Activated CD4-positive, alpha-beta T cell treated with anti-CD3 and anti-CD28 coated beads for 24 hours (primary cell): ENCODE measurements at places on chromosomes 4 and X.

DNA sequence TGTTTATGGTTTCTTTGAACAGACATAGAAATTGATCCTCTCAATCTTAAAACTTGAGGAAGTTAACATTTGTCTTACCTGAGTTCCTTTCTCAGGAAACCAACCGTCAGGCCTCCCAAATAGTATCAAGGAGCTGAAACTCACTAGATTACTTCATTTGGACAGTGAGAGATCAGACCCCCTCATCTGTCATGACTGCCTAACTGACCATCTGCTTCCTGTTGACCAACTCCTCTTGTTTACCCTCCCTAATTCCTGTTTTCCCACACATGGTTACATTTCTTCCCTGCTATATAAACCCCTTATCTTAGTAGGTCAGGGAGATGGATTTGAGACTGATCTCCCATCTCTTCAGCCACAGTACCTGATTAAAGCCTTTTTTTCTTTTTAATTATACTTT is 46.2 kb upstream of the NMU start:
- DNase-seq = no peak

DNA sequence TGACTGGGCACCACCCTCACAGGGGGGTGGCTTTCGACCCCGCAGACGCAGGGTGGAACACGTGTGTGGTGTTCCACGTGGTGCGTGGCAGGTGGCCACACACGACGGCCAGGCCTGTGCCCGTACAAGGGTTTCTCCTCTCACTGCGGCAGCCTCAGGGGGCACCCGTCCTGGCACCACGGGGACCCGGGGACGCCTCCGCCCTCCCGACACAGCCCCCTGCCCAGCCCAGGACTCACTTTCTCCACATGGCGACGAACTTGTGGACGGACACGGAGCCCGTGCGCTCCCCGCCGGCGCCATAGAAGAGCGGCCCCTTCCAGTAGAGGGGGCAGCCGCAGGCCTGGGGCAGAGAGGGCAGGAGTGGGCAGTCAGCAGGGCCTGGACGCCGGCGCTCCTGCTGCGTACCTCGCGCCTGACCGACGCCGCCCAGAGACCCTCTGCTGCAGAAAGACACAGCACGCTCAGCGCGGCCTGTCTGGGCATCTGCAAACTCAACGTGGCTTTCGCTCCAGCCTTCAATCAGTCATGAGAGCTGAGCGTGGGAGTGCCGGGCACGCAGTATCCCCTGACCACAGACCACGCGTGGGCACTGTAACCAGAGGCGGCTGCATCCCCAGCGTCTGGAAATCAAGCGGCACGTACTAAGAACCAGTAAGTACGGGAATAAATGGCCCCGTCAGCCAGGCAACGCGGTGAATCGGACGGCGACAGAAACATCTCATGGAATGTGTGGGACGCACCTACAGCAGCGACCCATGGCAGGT is 28.9 kb upstream of the GTPBP6 start:
- DNase-seq = no peak

- DNase-seq = no peak
These were observed 6.9 kb upstream of the AFF1 start for GRCh38 chr4:86927843-86928395.

GRCh38 chrX:102847362-102847761 is 89.7 kb upstream of the RAB40AL start:
- no peak for DNase-seq

- no peak for DNase-seq
These were observed 155.7 kb downstream of the CHIC2 start for GRCh38 chr4:53908661-53909078.

GRCh38 chr4:104395168-104395614 is 99.5 kb downstream of the CXXC4 start:
- no peak for DNase-seq

DNA sequence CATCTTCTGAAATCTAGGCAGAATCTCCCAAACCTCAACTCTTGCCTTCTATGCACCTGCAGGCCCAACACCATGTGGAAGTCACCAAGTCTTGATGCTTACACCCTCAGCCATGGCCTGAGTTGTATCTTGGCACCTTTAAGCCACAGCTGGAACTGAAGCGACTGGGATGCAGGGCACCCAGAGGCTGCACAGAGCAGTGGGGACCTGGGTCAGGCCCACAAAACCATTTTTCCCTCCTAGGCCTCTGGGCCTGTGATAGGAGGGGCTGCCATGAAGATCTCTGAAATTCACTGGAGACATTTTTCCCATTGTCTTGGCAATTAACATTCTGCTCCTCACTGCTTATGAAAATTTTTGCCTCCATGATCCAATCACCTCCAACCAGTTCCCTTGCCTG is 1388.5 kb downstream of the ADGRL3 start:
- DNase-seq = no peak

GRCh38 chr4:138555108-138555507 is 313.0 kb upstream of the SLC7A11 start:
- DNase-seq = no peak
